ENCODE measurements at places on chromosomes 2 and 18.
A peak's percentile ranks its signal among the peaks of the same experiment; 100 is the strongest.

GRCh38 chr2:202599911-202600310, 34.9 kb upstream of the FAM117B start:
- DNase-seq: no peak

GRCh38 chr2:100376836-100377235, 40.6 kb downstream of the CHST10 start:
- DNase-seq: no peak

DNA sequence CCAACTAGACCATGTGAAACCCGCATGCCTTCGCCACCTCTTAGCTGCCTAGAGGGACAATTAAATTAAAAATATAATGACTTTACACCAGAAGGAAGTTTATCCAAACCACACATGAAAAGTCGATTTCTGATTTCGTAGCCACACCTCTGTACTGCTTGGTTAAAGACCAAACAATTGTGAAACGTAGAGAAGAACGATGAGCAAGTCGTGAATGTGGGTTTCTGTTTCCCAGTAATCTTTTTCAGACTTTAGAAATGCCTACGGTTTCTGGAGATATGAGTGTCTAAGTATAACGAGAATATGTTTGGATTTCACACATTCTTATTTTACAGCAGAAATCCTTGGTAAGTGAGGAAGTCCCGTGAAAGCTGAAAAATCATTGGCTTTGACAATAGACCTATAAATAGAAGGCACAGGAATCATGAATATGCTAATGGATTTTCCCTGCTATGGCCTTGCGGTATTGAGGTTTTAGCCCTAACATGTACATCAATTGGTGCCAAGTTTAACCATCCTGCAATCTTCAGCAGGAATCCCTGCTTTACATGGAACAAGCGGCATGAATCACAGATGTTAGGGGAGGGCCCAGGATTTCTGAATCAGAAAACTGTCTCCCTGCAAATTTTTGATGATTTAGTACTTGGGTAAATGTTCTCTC, 105.6 kb downstream of the TTC32 start:
- no peak for DNase-seq

DNA sequence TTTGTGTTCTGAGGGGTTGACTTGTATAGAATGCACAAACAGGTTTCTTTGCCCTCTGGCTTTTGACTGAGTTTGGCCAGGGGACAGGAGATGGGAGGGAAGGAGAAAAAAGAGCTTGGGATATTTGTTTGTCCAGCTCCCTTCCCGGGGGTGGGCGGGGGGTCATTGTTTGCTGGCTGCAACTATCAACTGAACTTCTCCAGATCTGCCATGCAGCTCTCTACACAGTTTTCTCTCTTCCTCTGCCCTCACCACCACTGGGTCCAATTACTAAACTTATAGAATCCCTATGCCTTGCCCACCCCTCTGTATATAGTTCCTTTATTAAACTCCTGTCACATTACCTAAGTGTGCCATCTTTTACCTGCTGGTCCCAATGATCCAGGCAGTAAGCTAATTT, 32.8 kb upstream of the CHN1 start:
- DNase-seq: no peak

DNA sequence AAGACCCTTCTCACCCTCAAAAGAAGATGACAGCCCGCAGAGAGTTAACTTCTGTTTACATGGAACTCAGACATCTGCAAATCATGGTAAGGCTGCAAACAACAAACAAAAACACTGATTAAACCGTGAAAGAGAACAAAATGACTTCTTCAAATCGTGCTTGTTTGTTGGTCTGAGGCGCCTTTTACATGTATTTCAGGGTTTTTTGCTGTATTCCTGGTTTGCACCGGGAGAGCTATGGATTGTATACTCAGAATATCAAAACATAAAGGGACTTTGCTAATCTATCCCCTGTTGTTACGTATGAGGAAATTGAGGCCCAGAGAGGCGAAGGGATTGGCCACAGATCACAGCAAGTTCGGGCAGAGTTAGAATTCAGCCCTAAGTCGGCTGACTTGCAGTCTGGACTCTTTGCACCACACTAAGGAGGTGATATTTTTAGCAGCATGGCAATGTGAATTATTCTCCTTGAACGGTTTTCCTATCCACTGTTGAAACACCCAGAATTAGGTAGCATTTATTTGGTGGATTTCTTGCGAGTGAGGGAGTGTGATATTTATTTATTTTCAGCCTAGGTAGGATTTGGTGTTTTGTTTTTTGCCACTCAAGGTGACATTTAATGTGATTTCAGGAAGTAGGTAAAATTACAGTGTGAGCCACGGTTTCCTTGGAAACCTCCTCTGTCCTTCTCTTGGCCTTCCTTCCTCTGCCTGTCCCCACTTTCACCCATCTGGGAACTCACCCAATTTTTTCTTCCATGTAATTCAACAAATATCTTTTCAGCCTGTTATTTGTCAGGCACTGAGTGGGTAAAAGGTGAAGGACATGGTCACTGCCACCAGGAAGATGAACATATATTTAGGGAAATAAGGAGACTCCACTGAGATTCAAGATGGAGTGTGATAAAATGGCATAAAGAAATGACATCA, 980 bp upstream of the PDE6D start:
- peak; percentile 29 for DNase-seq

GRCh38 chr2:148578493-148578884, 66.1 kb upstream of the EPC2 start:
- no peak for DNase-seq

DNA sequence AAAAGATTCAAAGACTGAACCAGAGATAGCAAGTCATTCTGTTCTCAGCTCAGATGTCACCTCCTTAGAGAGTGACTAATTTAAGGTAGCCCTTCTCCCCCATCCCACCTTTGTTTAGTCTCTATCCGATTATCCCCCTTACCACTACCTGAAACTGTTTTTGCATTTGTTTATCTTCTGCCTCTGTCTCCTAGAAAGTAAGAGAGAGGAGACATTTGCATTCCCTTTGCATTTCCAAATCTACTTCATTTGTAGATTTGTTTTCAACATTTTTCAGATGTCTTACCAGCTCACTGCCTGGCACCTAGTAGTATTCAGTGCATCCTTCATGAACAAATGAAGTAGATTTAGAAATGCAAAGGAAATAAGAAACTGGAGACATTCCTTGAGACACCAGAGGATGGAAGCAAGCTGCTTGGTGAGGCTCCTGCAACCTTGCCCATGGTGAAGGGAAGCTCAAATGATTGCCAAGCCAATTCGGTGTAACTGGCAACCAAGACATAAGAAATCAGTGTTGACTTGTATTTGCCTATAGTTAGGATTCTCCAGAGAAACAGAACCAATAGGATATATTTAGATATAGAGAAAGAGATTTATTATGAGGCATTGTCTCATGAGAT, 385.7 kb downstream of the STK39 start:
- DNase-seq: no peak

GRCh38 chr2:95061119-95061512, 35.6 kb downstream of the MAL start:
- DNase-seq: no peak

Measured in brain microvascular endothelial cell (primary cell).